ENCODE measurements at places on chromosomes 1 and 21. TPM values are rescaled to one million over a fixed set of nuclear protein-coding genes. Genes with fewer than 3 reads are reported as not detected.

Gene C2CD4D
- 0.25 TPM for total RNA-seq

- peak; percentile 41 for DNase-seq
These were observed 251.1 kb upstream of the ADGRL2 start for GRCh38 chr1:81549588-81550127.

- no peak for DNase-seq
These were observed 18.2 kb downstream of the CNTN2 start for GRCh38 chr1:205061227-205061626.

- DNase-seq, result no peak
These were observed 363.0 kb downstream of the NUF2 start for GRCh38 chr1:163684785-163685184.

Gene IL12RB2
- not detected for total RNA-seq

Gene SCNM1
- 16.7 TPM for total RNA-seq

DNA sequence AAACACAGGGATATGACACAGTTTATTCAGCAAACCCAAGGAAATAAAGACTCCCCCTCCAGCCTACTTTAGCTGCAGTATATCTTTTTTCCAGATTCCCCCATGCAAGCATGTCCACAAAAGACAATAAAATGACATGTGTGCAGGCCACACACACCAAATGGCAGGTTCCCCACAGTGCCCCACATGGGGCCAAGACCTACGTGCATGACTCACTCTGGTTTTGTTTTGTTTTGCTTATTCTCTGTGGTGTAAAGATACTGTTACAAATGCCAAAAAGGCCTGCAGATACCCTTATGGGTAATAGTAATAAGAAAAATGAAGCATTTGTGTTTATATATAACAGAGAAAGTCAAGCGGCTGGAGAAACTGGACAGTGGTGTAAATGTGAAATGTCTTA, 71.6 kb downstream of the RD3 start:
- no peak for DNase-seq

DNA sequence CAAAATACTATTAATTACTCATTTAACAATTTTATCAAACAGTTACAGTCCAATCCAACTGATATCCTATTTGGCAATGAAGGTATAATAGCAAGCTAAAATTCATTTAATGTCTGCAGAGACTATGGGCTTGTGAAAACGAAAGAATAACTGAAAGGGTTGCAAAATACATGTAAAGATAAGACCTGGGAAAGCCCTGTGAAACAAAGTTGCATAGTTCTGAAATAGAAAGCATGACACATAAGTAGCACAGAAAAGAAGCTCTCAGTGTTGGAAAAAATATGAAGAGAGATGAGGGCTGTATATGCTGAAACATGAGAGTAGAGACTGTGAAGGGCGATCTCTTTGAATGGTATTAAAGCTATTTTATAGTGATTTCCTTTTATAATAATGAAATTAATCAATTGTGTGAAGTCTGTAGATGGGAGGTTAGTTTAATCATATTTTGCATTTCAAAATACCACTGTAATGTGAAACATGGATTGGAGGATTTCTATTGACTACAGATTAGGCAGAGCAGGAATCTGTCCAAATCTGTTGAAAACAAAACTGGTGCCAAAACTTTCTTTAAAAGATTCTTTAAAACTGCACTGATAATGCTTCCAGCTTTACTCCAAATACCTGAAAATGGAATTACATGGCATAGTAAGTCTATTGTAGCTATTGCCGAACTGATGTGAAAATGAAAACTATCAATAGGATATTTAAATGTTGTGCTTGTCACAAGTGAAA, 1518.9 kb upstream of the B3GALT2 start:
- no peak for DNase-seq

GRCh38 chr1:84259989-84260388, 41.5 kb upstream of the SAMD13 start:
- DNase-seq, result no peak

DNA sequence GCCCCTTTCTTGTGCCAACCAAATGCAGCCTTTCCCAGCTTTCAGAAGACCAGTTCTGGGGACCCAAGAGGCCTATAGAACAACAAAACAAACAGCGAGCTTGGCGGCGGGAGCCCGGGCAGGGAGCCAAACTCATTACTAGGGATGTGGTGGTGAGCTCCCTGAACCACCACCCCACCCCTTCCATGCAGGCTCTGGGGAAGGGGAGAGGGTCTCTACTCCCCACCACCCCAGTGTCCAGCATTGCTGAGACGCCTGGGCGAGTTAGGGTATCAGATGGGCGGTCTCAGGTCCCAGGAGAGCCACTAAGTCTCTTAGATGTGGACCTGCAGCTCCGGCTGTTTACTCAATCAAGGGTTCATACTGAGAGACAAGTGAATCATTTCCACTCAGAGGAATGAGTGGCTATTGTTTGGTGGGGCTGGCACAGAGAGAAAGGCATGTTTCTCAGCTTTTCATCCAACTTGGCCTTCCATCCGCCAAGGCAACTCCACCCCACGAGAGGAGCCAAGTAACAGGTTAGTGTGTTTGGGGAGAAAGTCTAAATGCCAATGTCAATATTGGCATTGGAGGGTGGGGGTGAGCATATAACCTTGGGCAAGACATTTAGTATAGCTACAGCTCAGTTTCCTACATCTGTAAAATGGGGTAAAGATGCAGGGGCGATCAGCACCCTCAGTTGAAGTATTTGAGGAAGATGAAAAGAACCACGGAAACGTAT, 40.9 kb downstream of the PLXNA2 start:
- peak; percentile 96 for DNase-seq

Gene PPIE
- 44.0 TPM for total RNA-seq

DNA sequence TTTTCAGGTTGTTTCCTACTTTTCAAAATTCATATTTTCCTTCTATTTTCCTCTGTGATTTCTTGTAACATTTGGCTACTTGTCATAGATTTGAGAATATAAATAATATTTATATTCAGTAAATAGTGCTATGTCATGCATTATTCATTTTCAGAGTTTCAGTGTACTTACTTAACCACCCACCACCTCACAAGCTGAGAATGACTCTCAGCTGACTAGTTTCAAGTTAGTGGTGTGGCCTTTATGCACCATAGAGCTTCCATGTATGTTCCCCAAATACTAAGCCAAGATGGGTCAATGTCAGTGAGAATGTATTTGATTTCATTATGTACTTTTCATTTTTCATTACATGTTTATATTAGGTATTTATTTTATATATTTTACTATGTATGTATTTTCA, 56.9 kb upstream of the RGS1 start:
- DNase-seq, result no peak

- DNase-seq, result no peak
These were observed 182.5 kb upstream of the JUN start for GRCh38 chr1:58966103-58966916.

DNA sequence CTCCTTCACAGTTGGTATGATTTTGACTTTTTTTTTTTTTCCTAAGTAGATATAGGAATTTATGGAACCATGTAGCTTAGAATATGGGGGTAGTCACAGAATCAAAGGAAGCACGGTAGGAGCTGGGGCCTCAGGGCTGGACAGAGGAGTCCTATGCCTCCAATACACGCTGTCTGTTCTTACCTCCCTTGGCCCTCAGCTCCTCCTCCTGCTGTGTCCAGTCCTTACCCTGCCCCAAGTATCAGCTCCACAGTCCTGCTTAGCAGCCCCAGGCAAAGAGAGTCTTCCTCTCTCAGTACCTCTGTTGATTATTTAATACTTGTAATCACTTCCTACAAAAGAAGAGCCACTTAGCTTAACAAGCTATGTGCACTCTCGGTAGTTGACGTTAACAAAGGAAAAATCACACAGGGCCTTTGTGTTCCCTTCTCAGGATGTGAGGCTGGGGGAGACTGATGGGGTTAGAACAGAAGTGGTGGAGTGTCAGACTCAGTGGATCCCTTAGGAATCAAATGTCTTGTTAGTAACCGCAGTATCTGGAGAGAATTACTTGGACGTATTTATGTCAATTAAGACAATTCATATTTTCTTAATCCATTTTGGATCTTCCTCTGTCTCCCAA, 292.3 kb downstream of the HHAT start:
- no peak for DNase-seq
